ENCODE measurements at places on chromosomes 16 and 17. TPM values are rescaled to one million over a fixed set of nuclear protein-coding genes. Genes with fewer than 3 reads are reported as not detected.

The CES5A gene
- total RNA-seq, result not detected

The DDX5 gene
- total RNA-seq, result 559 TPM

The CCL2 gene
- 10.0 TPM for total RNA-seq

The ERCC4 gene
- 7.7 TPM for total RNA-seq

The FKBP10 gene
- 37.1 TPM for total RNA-seq

DNA sequence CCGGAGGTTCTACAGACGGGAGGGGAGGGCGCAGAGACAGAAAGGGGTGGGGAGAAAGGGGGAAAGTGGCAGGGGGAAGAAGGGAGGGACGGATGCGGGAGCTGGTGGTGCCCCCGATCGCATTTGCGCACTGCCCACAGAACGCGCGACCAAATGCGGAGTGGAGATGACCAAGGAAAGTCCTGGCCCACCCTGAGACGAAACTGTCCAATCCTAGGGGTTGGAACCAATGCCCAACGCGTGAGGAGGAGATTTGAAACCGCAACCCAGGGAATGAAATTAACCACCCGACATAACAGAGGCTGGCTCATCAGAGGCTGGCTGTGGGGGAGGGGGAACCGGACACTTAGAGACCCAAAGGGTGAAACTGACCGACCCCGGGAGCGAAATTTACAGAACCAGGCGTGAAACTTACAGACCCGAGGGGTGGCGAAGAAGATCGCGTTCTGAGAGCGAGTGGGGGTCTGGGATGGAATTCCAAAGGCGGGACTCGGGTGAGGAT lies 1.4 kb downstream of the HES7 start:
- peak overlapping the region; percentile 51 for H3K4me3 ChIP-seq
- no peak for DNase-seq
- no peak overlapping the region for H3K27ac ChIP-seq
- no peaks in the 10 kb centered on the region for H3K36me3 ChIP-seq
- H3K27me3 ChIP-seq, result no peaks in the 10 kb centered on the region

DNA sequence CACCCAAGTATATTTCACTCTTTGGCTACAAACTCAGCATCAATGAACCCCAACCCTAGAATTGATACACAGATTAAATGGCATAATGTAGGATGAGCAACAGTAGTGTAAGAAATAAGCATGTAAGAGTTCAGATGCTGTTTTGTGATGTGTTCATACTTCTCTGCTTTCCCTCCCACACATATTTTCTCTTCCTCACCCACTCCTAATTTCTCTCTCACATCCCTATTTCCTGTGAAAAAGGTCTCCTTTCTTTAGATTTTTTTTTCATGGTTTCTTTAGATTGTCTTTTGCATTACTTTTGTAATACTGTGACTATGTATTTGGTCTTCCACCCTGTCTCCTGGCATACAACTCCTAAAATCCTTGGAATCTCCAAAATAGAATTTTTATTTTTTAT lies 21.7 kb downstream of the CREBBP start:
- H3K27me3 ChIP-seq, result no peaks in the 10 kb centered on the region
- H3K27ac ChIP-seq, result no peak overlapping the region
- no peak overlapping the region for H3K4me3 ChIP-seq

- no peak overlapping the region for H3K4me3 ChIP-seq
- DNase-seq, result no peak
- H3K4me1 ChIP-seq, result peaks cover 3% of the 10 kb centered on the region
- H3K36me3 ChIP-seq, result no peaks in the 10 kb centered on the region
Measured at GRCh38 chr17:47652570-47652969, 2.9 kb downstream of the KPNB1 start.

GRCh38 chr16:69865701-69866100 lies 85.4 kb upstream of the CLEC18A start:
- H3K27me3 ChIP-seq, result no peaks in the 10 kb centered on the region
- DNase-seq, result no peak
- no peak overlapping the region for H3K27ac ChIP-seq
- no peaks in the 10 kb centered on the region for H3K36me3 ChIP-seq

GRCh38 chr16:20911361-20911760 lies 10.8 kb downstream of the LYRM1 start:
- no peaks in the 10 kb centered on the region for H3K27me3 ChIP-seq
- peaks cover 12% of the 10 kb centered on the region for H3K4me1 ChIP-seq
- H3K4me3 ChIP-seq, result no peak overlapping the region
- H3K36me3 ChIP-seq, result no peaks in the 10 kb centered on the region
- no peak for DNase-seq

- H3K36me3 ChIP-seq, result no peaks in the 10 kb centered on the region
- no peak overlapping the region for H3K4me3 ChIP-seq
- no peak overlapping the region for H3K27ac ChIP-seq
- no peaks in the 10 kb centered on the region for H3K4me1 ChIP-seq
- DNase-seq, result no peak
- no peaks in the 10 kb centered on the region for H3K27me3 ChIP-seq
Measured at GRCh38 chr16:80552277-80552676, 11.5 kb downstream of the DYNLRB2 start.

GRCh38 chr17:48176471-48176855 lies 68.9 kb downstream of the SNX11 start:
- H3K4me3 ChIP-seq, result no peak overlapping the region
- no peaks in the 10 kb centered on the region for H3K36me3 ChIP-seq
- DNase-seq, result no peak
- H3K27me3 ChIP-seq, result no peaks in the 10 kb centered on the region

DNA sequence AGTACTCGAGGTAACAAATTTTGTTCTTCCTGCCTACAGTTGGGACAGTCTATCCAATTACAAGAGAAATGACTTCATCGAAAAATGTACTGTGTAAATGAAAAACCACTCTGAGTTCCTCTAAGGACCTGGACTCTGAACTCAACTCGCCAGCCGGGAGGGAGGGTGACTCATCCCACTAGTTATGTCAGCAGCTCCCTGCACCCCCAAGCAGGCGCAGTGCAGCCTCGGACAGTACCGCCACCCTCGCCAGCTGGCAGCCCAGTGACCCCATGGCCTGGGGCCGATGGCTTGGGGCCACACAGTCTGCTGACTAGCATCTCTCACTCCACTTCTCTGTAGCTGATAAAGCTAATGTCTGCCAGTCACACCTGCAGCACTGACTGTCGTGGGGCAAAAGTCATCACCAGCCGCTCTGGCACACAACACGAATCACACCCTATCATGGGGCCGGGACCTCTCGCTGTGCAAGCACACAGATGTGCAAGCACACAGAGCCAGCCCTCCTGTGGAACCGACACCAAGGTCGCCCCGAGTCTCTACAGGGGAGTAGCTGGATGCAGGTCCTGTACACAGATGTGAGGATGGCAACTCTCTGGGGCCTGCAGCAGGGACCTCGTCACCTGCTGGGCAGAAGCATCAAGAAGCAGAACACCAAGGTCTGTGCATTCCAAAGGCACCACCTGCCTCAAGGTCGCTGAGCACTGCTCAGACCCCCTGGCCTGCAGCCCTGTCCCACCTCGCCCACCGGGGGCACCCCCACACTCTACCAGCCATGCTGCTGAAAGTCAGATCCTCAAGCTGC lies 5.7 kb downstream of the CSNK1D start:
- no peaks in the 10 kb centered on the region for H3K27me3 ChIP-seq
- DNase-seq, result peak; percentile 81
- no peak overlapping the region for H3K27ac ChIP-seq
- H3K36me3 ChIP-seq, result no peaks in the 10 kb centered on the region
- H3K4me3 ChIP-seq, result peak overlapping the region; percentile 22

DNA sequence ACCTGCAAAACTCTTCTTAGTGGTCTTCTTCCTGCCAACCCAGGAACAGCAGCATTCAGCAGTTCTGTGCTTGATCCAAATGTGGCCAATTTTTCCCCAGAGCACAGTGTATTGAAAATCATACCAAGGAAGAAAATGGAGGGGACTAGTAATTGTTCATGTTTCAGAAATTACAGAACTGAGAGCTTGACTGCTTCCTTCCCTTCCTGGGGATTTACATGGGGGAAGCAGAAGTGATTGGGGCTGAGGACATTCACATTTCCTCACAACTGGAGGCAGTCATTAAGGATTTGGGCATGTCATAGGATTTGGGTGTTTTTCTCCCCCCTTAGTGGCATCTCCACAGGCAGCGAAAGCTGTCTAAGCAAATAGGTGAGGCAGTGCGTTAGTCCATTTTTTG lies 19.7 kb downstream of the CIITA start:
- no peak for DNase-seq
- H3K27ac ChIP-seq, result no peak overlapping the region
- no peak overlapping the region for H3K4me3 ChIP-seq
- H3K27me3 ChIP-seq, result no peaks in the 10 kb centered on the region

DNA sequence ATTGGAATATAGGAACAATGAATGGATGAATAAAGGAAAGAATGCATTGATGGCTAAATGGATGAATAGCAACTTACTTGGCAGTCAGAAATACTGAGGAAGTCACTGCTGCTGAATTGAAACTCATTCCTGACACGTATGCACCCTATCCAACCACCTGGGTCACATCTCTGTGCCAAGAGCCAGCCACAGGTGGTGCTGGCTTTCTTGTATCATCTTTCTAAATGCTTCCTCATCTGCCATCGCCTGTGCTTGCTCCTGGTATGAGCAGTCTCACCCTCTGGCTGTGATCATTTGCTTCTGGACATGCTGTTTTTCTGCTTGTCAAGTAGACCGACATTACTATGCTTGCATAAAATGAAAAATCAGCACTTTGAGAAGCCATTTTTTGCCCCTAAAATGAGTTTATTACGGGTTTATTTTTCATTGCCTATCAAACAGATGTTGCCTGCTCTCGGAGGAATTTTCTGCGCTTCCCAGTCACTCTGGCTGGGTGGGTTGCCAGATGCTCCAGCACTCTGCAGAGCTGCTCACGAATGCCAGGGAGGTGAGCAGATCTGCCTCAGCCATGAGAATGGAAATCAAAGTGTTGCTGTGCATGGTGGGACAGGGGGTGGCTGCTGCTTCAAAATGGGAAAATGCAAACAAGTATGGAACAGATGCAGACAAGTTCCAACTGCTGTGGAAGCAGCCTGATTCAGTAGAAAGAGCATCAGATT lies 1349.6 kb upstream of the CDH8 start:
- no peaks in the 10 kb centered on the region for H3K4me1 ChIP-seq
- H3K4me3 ChIP-seq, result no peak overlapping the region
- no peaks in the 10 kb centered on the region for H3K27me3 ChIP-seq
- no peaks in the 10 kb centered on the region for H3K36me3 ChIP-seq
- H3K27ac ChIP-seq, result no peak overlapping the region

- DNase-seq, result no peak
- H3K36me3 ChIP-seq, result no peaks in the 10 kb centered on the region
- H3K4me1 ChIP-seq, result no peaks in the 10 kb centered on the region
- H3K27ac ChIP-seq, result no peak overlapping the region
- no peaks in the 10 kb centered on the region for H3K27me3 ChIP-seq
Measured at GRCh38 chr16:57901480-57902069, 69.4 kb downstream of the CNGB1 start.

- H3K27ac ChIP-seq, result no peak overlapping the region
- H3K4me1 ChIP-seq, result no peaks in the 10 kb centered on the region
- H3K36me3 ChIP-seq, result no peaks in the 10 kb centered on the region
- H3K27me3 ChIP-seq, result no peaks in the 10 kb centered on the region
- peak; percentile 28 for DNase-seq
Measured at GRCh38 chr17:64689106-64689505, 27.0 kb upstream of the SMURF2 start.

- H3K36me3 ChIP-seq, result no peaks in the 10 kb centered on the region
- H3K27ac ChIP-seq, result no peak overlapping the region
- H3K4me1 ChIP-seq, result no peaks in the 10 kb centered on the region
- DNase-seq, result no peak
Measured at GRCh38 chr17:79852748-79853147, 13.5 kb upstream of the CBX4 start.

DNA sequence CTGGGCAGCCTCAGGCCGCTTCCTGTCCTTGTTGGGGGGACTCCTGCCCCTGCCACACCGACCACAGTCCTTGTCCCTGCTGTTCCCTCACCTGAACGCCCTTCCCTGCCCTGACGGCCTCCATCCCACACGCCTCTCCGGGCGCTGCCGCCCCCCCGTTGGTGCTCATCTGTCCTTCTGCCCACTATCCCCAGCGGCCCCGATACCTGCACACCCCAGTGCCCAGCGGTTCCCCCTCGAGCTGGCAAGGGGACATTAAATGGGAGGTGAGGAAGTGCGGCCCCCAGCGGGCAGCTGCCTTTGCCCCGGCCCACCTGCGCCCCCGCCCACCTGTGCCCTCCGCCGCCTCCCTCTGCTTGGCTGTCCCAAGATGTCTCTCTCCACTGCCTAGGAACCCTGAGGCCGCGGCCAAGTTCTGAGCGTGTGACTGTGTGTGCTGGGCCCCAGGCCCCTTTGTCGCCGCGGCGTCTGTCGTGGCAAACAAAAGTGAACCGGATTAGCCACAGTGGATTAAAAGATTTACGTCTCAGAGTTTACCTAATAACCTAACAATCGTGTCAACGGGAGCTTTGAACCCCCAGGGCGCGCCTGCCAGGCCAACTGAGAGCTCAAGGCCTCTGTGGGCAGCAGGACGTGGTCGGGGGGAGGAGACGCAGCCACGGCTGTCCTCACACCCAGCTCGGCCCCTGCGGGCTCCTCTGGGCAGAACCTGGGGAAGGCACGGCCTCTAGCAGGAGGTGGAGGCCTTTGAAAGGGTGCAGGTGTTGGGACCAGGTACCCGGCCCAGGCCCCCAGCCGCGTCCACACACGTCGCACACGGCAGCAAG lies 7.6 kb upstream of the AXIN1 start:
- DNase-seq, result no peak
- no peaks in the 10 kb centered on the region for H3K36me3 ChIP-seq
- H3K4me3 ChIP-seq, result no peak overlapping the region
- H3K4me1 ChIP-seq, result no peaks in the 10 kb centered on the region
- no peaks in the 10 kb centered on the region for H3K27me3 ChIP-seq

DNA sequence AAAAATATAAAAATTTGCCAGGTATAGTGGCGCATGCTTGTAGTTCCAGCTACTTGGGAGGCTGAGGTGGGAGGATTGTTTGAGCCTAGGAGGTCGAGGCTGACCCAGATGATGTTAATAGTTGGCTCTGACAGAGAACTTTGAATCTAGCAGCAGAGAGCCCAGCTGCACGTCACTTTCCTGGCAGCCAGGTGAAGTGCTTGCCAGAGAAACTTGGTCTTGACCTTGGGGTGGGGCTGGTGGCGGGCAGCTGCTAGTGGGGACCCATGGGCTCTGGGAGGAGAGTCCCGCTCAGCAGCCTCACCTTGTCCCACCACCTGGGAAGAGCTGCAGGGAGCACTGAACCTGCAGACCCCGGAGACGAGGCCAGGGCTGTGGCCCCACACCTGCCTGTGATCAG lies 3.1 kb upstream of the C16orf74 start:
- H3K4me1 ChIP-seq, result peaks cover 5% of the 10 kb centered on the region
- H3K36me3 ChIP-seq, result no peaks in the 10 kb centered on the region
- H3K27ac ChIP-seq, result no peak overlapping the region
- no peaks in the 10 kb centered on the region for H3K27me3 ChIP-seq
- no peak overlapping the region for H3K4me3 ChIP-seq

GRCh38 chr16:65825191-65825856 lies 541.2 kb upstream of the CDH5 start:
- no peaks in the 10 kb centered on the region for H3K4me1 ChIP-seq
- no peak overlapping the region for H3K27ac ChIP-seq
- H3K27me3 ChIP-seq, result no peaks in the 10 kb centered on the region
- H3K4me3 ChIP-seq, result no peak overlapping the region
- DNase-seq, result no peak
- no peaks in the 10 kb centered on the region for H3K36me3 ChIP-seq

Measured in ovary (tissue), 10 donors.